RWPE2 (cell line): ENCODE measurements at places on chromosomes 12 and 14.

GRCh38 chr12:76084863-76085519, 506 bp upstream of the NAP1L1 start:
- DNase-seq: peak; percentile 64

DNA sequence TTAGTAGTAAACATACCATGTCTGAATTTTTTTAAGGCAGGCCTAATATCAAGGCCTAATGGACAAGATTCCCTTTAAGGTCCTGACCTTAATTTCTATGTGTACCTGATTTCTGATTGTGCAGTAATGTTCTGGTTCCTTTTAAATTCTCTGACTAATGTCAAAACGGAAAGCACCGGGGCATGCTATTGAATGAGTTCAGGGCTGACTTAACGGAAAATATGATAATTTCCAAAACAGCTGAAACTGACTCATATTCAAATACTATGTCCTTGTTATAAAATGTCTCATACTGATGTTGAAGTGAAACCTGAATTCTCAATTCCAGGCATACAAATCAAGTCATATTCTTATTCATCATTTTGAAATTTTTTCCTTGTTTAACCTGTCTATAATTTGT, 6.7 kb downstream of the TAS2R43 start:
- no peak for DNase-seq

GRCh38 chr12:123856681-123857080, 94.6 kb downstream of the DNAH10 start:
- DNase-seq: no peak

- DNase-seq: no peak
Measured at GRCh38 chr12:128079446-128079845, 187.5 kb upstream of the TMEM132C start.

GRCh38 chr12:102419094-102419764, 61.1 kb downstream of the IGF1 start:
- DNase-seq: no peak

- peak; percentile 99 for DNase-seq
Measured at GRCh38 chr14:68977718-68978171, 1.4 kb downstream of the ACTN1 start.

DNA sequence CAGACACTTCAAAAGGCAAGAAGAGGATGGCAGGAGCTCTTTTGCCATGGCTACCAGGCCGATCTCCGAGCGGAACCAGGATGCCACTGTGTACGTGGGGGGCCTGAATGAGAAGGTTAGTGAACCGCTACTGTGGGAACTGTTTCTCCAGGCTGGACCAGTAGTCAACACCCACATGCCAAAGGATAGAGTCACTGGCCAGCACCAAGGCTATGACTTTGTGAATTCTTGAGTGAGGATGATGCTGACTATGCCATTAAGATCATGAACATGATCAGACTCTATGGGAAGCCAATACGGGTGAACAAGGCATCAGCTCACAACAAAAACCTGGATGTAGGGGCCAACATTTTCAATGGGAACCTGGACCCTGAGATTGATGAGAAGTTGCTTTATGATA, 9.8 kb downstream of the GARIN2 start:
- DNase-seq: no peak

DNA sequence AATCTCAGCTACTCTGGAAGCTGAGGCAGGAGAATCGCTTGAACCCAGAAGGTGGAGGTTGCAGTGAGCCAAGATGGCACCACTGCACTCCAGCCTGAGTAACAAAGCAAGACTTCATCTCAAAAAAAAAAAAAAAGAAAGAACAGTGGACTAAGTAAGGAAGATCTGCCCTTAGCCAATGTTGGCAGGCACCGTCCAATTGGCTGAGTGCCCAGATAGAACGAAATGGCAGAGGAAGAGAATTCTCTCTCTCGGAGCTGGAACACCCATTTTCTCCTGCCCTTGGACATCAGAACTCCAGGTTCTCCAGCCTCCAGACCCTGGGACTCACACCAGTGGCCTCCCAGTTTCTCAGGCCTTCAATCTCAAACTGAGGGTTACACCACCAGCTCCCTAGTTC, 49.9 kb downstream of the ESR2 start:
- no peak for DNase-seq

DNA sequence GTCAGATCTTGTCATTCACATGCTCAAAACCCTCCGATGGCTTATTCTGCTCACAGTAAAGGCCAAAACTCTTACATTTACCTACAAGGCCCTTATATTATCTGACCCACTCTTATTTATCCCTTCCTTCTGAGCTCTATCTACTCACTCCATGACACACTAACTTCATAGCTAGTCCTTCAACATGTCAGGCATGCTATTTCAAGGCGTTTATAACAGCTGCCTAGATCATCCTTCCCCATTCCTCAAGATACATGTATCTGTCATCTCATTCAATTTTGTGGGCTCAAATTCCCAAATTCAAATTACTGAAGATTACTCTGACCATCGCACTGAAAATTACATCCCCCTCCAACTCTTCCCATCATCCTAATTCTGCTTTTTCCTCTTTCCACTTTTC, 6.9 kb downstream of the MIS18BP1 start:
- no peak for DNase-seq

DNA sequence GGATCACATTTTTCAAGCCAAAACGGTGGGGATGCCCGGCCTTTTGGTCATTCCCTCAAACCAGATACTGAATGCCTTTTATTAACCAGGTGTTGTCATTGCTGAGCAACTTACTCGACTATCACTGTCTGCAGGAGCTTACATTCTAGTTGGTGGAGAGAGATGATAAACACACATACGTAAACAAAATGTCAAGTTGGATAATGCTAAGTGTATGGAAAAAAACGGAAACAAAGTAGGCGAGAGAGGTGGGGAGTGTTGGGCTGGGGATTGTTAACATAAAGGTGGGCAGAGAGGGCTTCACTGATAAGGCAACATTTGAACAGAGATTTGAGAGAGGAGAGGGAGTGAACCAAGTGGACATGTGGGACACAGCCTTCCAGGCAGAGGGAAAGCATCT, 4.5 kb downstream of the C12orf43 start:
- no peak for DNase-seq

DNA sequence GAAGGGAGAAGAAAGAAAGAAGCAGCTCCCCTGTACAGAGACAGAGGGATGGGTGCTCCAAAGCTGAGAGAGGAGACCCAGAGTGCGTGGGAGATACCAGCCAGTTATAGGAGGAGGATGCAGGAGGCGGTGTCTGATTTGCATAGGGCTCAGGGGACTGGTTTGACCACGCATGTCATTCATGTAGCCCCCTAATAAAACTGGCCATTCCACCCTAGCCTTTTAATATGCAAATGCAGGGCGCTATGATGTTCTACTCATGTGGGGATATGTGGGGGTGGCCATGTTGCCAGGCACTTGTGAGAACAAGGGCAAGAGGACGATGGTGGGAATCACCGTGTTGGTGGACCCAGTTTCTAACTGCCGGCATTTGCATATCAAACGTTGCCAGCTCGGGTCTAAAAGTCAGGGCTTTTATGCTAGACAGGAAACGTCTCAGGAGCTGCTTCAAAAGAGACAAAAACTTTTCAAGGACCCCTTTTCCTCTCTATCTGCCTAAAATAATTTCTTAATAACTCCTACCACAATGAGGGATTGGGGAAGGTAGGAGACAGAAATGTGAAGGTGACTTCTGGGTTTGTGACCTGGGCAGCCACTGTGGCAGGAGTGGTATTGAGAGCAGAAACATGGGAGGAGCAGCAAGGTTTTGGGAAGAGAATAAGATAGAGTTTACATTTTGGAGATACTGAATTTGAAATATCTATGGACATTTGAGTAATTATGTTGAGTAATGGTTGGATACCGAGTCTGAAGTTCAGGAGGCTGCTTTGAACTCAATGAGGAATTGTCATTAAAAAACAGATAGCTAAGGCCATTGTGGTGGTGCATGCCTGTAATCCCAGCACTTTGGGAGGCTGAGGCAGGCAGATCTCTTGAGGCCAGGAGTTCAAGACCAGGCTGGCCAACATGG, 2.2 kb upstream of the ATXN3 start:
- DNase-seq: no peak

GRCh38 chr14:68124050-68124449, 304.5 kb downstream of the RAD51B start:
- no peak for DNase-seq

GRCh38 chr12:47812797-47813510, 6.7 kb downstream of the HDAC7 start:
- DNase-seq: peak; percentile 91

DNA sequence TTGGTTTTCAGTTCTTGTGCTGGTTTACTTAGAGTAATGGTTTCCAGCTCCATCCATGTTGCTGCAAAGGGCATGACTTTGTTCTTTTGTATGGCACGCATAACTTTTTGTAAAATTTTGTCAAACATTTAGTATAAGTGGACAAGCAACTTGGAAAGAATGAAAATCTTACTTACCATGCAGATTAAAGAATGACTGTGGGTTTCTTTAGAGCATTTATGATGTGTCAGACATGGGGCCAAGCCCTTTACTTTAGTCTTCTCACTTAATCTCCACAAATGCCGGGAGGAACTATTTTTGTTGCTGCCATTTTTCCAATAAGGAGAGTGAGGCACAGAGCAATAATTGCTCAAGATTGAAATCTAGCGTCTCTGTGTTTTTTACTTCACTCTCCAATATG, 652.5 kb upstream of the TBX3 start:
- no peak for DNase-seq
